ENCODE measurements at places on chromosomes 7 and 10.

GRCh38 chr7:100153708-100154535 is 4.6 kb downstream of the TRAPPC14 start:
- DNase-seq, result no peak

- DNase-seq, result no peak
Observed at GRCh38 chr7:2012981-2013380, 219.8 kb downstream of the MAD1L1 start.

GRCh38 chr10:19818876-19819275 is 2.6 kb downstream of the PLXDC2 start:
- DNase-seq, result no peak

- DNase-seq, result no peak
Observed at GRCh38 chr7:115971506-115971905, 59.1 kb downstream of the TFEC start.

DNA sequence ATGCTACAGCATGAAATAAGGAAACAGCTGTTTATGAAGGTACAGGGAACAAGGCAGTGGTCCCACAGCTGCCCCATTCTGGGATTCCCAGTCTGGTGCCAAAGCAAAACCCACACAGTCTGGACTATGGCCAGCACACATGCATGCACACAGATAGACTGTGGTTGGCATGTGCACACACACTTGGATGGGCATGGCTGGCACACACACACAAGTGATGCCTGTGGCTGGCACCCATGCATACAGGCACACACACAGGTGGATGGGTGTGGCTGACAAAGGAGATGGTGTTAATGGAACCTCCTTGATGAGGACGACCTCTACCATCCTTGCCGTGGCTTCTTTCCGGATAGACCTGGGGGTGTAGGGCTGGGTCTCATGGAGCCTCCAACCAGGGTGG is 114.0 kb upstream of the LYZL2 start:
- DNase-seq, result no peak

DNA sequence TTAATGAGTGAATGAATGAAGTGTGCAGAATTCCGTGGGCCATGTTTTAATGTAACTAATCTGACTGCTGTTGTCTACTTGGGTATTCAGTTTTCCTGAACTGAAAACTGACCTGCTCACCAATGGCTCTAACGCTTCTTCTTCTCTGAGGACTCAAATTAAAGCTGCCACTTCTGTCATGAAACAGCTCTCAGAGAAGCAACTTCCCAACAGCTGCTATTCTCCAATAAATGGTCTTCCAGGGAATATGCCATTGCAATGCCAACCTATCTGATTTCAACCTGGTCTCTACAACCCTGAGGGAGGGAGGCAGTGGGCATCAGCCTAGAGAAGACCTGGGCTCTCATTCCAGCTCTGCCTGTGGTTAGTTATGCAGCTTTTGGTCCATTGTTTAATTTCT is 69.4 kb downstream of the FRMD4A start:
- no peak for DNase-seq

- no peak for DNase-seq
Observed at GRCh38 chr7:117480055-117480362, 184 bp downstream of the CFTR start.

DNA sequence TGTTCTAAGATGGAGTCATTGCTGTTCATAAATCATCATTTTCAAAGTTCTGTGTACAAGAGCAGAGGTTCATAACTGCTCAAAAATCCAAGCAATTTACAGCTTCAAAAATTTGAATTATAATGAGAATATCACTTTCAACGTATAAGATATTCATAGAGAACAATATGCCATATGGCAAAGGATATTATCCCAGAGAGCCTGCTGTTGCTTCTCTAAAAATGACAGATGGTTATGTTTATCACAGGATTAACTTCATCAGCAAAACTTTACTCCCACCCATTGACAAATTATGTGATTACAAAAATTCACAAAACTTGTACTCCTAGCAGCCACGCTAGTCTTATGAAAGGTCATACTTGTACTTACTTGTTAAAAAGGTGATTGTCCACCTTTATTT is 105.1 kb downstream of the PIP4K2A start:
- no peak for DNase-seq

GRCh38 chr7:106563466-106564150 is 97.3 kb downstream of the CCDC71L start:
- peak; percentile 13 for DNase-seq

DNA sequence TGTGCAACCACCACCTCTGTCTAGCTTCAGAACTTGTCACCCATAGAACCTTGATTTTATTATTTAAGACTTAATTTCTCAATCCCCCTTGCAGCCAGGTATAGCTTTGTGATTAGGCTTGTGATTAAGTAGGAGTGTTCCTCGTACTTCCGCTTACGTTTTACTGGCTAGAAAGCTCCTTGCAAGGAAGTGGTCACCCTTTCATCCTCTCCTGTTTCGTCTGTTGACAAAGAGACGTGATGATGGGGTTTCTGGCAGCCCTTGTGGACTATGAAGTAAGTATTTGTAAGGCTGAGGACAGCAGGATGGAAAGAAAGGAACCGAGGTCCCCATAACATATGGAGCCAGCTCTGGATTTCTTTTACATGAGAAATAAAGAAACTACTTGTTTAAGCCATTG is 86.5 kb upstream of the KDM7A start:
- DNase-seq, result no peak

DNA sequence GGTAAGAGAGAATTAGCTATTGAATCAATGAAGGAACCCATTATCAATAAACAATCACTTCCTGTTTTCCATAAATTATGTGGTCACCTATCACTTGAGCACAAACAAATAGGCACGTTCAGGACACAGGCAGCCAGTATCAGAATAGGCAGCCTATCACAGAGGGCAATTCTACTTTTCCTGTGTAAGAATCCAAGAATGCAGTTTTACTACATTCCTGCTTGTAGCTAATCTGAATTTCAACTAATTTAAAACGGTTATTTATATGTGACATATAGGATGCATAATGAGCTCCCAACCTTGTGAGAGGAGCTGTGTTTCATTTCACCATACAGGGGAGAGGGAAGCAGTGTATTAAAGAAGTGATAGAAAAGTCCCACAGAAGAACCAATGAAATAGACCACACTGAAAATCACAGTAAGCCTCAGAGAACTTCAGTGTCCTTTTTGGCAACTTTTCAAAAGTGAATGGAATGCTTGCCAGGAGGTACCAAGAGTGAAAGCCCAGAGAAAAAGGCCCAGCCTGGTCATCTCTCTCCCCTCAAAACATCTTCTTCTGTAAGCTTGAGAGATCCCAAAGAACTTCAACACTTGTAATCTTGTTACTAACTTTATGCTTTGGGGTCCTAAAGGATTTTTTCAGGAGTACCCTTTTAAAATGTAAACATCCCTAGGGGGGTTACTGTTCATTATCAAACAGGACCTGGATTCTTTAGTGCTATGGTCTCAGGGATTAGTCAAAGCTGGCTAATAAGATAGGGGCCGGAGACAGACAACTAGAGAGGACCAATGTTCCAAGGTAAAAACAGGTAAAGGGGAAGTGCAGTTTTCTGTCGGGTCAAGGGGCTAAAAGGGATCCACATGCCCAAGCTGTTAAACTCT is 1.3 kb downstream of the IMMP2L start:
- peak; percentile 64 for DNase-seq

GRCh38 chr10:1061930-1062774 is 6.0 kb downstream of the WDR37 start:
- no peak for DNase-seq

DNA sequence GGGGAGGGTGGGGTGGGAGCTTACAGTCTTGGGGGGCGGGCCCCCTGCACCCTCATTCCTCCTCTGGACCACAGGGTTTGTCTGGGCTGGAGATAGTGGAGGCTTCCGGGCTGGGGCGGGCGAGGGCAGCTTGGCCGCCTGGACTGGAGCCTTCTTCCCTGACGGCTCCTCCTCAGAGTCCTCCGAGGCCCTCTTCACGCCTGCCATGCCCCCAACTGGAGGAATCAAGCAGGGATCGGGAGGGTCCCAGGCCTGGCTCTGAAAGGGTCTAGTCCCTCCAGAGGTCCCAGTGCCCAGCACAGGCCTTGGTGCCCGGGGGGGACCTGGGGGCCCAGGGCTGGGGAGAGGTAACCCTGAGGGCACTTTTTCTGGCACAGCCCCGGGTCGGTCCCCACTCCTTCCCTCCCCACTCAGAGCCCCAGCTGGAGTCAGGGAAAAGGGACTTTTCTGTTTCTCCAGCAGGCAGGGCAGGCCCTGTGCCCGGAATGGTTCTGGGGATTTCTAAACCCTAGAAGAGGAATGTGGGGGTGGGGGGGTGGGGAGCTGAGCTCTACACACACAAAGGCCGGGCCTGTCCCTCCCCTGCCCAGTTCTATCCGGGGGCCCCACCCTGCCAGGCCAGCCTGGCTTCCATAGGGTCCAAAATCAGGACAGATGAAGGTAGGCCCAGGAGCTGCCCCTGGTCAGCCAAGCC is 11.6 kb downstream of the MICALL2 start:
- DNase-seq, result no peak

GRCh38 chr7:142345811-142346210 is 88.0 kb upstream of the PRSS58 start:
- DNase-seq, result no peak

GRCh38 chr7:128869944-128870285 is 7.3 kb downstream of the ATP6V1F start:
- no peak for DNase-seq

GRCh38 chr7:151992375-151992774 is 33.1 kb upstream of the GALNT11 start:
- DNase-seq, result peak; percentile 48

DNA sequence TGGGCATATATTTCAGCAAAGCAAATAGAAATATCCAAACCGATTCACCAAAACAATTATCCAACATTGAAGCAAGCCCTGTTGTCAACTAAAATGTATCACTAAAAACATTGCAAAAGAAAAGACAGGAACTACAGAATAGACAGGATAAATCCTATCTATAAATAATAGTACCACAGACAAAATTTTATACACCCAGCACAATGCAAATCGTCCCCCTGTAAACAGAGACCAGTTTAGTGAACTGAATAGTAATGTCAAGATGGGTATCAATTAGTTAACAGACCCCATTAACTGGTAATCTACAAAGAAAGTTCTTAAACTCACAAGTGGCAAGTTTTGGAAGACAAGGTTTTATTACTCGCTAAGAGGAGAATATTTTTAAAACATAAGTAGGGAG is 4.0 kb downstream of the ZC3HAV1 start:
- no peak for DNase-seq

- no peak for DNase-seq
Observed at GRCh38 chr7:158244873-158245723, 342.5 kb downstream of the PTPRN2 start.

DNA sequence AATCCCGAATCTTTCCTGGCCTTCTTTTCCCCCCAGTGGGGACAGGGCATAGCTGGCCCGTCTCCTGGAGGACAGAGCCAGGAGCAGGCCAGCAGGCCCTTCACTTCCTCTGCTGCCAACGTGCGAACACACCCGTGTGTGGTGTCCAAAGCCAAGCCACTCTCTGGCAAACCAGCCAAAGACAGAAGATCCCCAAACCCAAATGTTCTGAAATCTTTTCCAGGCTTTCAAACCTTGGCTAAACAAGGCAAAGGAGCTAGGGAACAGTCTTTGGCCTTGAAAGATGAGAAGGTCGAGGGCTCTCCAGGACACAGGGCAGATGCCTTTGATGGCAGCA is 63.0 kb downstream of the PROSER2 start:
- DNase-seq, result no peak

DNA sequence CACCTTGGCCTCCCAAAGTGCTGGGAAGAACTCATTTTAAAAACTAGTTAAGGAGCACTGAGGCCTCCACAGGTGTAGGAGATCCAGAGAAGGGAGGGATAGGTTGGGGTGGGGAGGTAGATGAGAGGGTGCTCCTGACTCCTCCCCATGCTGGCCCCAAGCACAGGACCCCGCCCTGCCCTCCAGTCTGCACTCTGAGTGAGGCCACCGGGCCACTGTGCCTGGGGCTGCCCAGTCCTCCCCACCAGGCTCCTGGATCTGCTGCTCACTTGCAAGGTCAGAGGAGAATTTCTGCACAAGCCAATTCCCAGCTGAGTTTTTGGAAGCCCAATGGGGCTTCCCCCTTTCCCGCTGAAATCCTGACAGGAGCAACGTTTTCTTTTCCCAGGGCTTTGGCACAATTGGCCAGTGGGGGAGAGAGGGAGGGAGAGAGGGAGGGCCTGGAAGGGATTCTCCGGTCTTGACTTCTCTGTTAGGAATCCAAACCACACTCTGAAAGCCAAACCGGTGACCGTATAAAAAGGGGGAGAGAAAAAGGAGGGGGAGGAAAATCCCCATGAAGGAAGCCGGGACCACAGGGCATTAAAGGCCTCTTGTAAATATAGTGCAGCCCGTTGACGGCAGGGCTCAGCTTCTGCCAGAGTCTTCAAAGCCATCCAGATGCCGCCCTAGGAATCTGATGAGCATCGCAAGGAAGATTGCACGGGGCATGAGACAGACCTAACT is 116.2 kb downstream of the SH3PXD2A start:
- no peak for DNase-seq

DNA sequence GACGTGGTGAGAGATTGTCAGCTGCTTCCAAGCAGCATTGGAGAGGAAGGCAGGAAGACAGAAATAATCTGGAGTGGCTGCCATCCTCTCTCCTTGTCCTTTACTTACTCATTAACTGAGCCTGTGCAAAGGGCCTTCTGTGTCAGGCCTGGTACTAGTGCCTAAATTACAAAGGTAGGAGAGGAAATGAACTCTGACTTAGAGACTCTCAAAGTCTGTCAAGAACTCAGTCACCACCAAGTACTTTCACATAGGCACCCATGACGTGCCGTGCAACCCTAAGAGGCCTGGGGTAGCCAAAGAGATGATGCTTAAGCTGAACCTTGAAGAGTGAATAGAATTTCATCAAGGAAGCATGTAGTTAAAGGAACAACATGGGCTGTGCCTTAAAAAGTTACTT is 866.9 kb downstream of the LRMDA start:
- DNase-seq, result no peak

DNA sequence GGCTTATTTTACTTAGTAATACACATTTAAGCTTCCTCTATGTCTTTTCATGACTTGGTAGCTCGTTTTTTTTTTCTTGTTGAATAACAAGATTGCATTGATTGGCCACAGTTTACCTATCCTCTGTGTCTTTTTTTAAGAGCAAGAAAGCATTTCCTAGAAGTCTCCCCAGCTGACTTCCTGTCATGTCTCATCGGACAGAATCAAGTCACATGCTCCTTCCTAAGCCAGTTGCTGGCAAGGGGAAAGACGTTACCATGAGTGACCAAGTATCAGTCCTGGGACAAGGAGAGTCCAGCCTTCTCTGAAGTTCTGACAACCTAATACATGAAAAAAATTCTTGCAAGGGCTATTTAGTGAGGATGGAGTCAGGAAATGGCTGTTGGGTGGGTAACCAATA is 24.9 kb upstream of the SFRP5 start:
- no peak for DNase-seq

GRCh38 chr10:132413226-132414205 is 16.5 kb downstream of the PWWP2B start:
- no peak for DNase-seq

- DNase-seq, result no peak
Observed at GRCh38 chr10:116417821-116418220, 9.8 kb upstream of the PNLIPRP3 start.

- no peak for DNase-seq
Observed at GRCh38 chr7:7984424-7984823, 15.8 kb downstream of the GLCCI1 start.

DNA sequence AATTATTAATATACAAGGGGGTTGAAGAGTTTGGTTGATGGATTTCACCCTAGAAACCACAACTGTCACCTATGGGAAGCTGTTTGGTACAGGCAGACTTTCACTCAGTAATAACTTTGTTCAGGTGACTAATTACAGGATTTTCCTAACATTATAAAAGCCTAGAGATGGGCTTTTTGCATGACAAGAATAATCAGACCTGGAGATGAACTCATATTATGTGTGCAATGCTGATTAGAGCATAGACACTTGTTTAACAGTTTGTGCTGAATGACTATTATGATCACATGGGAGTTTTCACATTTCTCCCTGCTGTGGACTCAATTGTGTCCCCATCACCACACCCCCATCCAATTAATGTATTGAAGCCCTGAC is 90.2 kb upstream of the STEAP4 start:
- no peak for DNase-seq

Data from RPMI8226 (cell line).